ENCODE measurements at places on chromosomes 4 and X. TPM values are rescaled to one million over a fixed set of nuclear protein-coding genes. Genes with fewer than 3 reads are reported as not detected.

TCEAL2 gene
- 27.1 TPM for polyA plus RNA-seq

DNA sequence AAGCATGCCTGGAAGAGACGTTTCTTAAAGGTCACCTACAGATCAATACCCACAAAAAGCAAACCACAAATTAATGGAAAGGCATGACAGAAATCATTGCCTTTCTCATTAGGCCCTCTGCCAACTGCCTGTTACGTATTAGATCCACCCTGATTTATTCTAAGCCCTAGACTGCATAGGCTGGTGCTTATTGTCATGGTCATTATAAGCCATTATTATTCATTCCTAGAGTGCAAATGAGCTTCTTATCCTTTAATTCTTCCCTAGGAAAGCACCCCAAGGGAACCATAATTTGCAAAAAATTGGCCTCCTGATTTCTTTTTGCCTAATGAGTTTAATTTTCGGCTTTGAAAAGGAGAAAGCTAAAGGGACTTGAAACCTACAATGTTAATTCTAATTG is 184.2 kb upstream of the GPRIN3 start:
- no peak for DNase-seq

DNA sequence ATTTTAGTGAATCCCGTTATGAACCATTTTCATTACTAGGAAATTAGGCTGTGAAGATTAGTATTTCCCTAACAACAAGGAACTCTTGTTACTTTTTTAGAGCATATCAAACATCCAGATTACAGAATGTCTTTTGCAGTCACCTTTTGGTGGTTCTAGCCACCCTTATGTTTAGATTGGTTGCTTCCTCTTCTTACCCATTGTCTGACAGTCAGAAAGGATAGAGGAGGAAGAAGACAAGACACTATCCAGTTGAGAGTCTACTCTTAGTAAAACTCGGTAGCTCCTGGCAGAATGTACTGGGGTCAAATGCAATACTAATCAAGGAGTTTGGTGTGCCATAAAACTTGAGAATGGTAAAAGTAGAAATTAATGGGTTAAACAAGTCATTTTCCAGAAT is 1.6 kb upstream of the GUCY1A1 start:
- no peak for DNase-seq

GRCh38 chr4:98519268-98519977 is 139.0 kb downstream of the TSPAN5 start:
- DNase-seq: no peak

- DNase-seq: no peak
Observed at GRCh38 chr4:15068298-15068697, 66.0 kb downstream of the CPEB2 start.

DNA sequence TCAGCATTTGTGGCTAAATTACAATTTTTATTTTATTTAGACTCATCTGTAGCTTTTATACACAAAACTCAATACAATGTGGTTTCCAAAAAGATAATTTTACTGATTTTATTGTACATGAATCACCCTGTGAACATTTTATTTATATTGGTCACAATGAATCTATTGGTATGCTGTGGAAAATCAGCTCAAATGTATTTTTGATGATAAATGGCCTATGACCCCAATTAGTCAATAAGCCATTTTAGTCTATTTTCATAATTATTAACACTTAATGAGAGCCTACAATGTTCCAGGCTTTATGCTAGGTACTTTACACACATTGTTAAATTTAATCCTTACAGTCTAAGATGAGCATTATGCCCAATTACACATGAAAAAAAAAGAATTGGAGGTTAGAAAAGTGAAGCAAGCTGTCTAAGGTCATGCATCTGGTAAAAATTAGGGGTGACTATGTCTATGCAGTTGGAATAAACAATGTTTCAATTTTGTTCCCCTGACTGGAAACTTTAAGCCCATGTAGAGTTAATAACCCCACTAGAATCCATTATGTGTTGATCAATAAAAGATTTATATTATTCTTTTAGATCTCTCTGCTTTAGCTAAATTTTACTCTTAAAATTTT is 344.7 kb downstream of the PABPC4L start:
- no peak for DNase-seq

GRCh38 chrX:25531096-25531495 is 515.3 kb upstream of the ARX start:
- DNase-seq: no peak

DNA sequence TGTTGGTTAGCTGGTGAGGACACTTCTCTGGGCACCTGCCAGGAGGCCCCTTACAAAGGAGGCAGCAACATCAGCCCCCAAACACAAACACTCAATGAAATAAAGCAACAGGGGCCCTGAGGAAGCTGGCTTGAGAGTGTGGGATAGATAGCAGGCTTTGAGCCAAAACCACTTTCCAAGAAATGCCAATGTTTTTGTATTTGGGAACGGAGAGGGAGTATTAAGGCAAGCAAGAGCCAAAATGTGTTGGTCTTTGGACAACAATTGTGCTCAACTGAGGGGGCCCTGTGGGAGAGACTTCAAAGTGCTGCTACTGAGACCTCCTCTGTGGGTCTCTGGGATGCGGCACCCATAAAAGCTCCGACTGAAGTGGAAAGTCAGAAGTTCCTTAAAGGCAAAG is 41.0 kb downstream of the RAI2 start:
- no peak for DNase-seq

Measured in left kidney (tissue), 8 donors.